ENCODE measurements at places on chromosomes 7 and 10.

- DNase-seq = no peak
Measured at GRCh38 chr7:50721160-50721559, 61.5 kb downstream of the GRB10 start.

GRCh38 chr10:60810437-60811182, 32.3 kb downstream of the CDK1 start:
- no peak for DNase-seq

- DNase-seq = no peak
Measured at GRCh38 chr10:44042075-44042770, 342.7 kb downstream of the CXCL12 start.

- no peak for DNase-seq
Measured at GRCh38 chr7:102036958-102037357, 219.5 kb downstream of the CUX1 start.

DNA sequence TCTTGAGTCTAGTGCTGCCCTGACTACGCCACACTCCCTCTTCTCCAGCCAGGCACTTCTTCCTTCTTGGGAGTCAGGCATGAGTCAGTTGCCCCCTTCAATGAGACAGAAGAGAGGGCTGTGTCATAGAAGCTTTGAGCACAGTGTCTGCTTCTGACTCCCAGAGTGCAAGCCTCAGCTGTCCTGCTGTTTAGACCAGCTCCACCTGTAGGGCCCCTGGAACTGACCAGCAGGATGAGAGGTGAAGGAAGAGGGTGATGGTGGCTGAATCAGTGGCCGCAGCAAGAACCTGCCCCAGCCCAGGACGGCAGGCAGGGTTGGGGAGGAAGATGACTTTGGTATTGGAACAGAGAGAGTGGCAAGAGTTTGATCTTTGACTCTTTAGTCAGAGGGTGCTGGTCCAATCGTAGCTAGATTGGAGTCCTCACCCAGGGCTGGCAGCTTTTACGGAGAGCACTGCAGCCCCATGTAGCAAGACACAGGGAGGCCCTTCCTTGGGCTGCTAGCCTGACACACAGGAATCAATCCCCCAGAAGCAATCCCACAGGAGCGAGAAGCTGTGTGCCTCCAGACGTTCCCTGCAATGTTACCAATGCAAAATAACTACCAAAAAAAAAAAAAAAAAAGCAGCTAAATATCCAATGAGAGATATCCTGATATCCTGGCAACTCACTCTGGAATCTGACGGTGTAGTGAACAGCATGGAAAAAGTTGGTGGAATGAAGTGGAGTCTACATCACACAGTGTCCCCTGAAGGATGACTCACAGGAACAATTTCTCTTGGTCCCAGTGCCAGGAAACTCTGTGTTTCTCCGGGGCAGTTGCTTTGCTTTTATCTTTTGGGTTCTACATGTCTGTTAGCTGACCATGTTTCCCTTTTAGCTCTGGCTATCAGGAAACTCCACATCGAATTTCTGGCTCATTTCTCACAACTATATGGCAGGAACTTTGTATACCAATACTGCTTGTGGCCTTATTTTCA, 6.9 kb downstream of the C10orf62 start:
- no peak for DNase-seq

GRCh38 chr7:17986851-17987250, 40.8 kb downstream of the PRPS1L1 start:
- DNase-seq = no peak

GRCh38 chr10:44115516-44115915, 269.4 kb downstream of the CXCL12 start:
- DNase-seq = no peak

GRCh38 chr10:71150796-71151195, 61.6 kb upstream of the UNC5B start:
- DNase-seq = no peak

GRCh38 chr7:135672560-135673359, 10.4 kb downstream of the STMP1 start:
- peak; percentile 43 for DNase-seq

GRCh38 chr10:79101560-79102497, 33.1 kb downstream of the ZMIZ1 start:
- no peak for DNase-seq

- no peak for DNase-seq
Measured at GRCh38 chr10:49189422-49189821, 1.2 kb upstream of the TMEM273 start.

GRCh38 chr10:2201534-2202099, 464.3 kb upstream of the ADARB2 start:
- no peak for DNase-seq

GRCh38 chr10:71263376-71263775, 51.0 kb downstream of the UNC5B start:
- DNase-seq = no peak

DNA sequence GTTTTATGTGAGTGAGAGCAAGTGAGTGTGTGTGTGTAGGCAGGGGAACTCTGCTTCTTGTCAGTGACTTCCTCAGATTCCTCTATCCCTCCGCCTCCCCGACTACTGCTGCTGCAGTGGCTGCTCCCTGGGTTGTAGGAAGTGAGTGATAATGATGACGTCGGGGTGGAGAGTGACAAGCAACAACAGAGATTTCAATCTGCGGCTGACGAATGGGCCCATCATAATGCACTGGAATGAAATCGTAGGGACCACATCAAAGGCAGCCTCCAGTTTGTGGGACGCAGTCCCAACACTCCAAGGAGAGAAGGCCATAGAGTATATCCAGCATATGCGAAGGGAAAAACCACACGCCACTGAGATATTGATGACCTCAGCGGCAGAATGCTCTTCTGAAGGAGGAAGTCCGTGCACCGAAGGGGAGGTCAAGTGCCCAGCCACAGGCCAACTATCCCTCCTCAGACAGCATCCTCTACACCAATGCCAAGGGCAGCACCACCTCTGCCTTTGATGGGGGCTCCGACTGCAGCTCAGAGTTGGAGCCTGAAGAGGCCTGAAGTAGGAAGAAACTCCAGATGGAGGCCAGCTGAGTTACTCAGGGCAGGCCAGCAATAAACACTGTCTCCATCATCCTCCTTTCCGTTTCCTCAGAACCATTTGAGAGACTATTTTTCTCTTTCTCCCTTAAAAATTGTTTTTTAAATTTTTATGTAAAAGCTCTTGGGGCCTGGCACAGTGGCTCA, 11.3 kb upstream of the STMP1 start:
- DNase-seq = no peak

DNA sequence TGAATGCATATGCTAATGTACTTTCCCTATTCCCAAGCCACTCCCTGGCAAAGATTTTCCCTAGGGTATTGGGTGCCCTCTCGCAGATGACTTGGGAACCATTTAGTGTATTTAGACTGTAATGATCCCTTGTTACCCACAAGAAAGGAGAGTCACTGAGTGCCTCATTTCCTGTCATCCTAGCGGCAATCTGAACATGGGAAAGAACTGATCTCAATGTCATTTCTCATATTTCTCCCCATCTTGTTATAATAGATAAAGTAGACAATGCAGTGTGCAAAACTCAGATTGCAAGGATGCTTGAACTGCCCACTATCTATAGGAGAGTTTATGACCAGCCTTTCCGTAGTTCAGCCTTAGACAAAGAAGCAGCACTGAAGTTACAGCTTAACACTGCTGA, 123.3 kb downstream of the MICU1 start:
- DNase-seq = no peak

Data from COR-L47 (cell line).